ENCODE measurements at places on chromosomes 16 and 17.

- DNase-seq, result no peak
Measured at GRCh38 chr16:28288114-28288513, 4.2 kb upstream of the SBK1 start.

- DNase-seq, result no peak
Measured at GRCh38 chr16:27317320-27317719, 3.5 kb downstream of the IL4R start.

GRCh38 chr16:86524029-86524428 lies 13.7 kb downstream of the FOXF1 start:
- no peak for DNase-seq

DNA sequence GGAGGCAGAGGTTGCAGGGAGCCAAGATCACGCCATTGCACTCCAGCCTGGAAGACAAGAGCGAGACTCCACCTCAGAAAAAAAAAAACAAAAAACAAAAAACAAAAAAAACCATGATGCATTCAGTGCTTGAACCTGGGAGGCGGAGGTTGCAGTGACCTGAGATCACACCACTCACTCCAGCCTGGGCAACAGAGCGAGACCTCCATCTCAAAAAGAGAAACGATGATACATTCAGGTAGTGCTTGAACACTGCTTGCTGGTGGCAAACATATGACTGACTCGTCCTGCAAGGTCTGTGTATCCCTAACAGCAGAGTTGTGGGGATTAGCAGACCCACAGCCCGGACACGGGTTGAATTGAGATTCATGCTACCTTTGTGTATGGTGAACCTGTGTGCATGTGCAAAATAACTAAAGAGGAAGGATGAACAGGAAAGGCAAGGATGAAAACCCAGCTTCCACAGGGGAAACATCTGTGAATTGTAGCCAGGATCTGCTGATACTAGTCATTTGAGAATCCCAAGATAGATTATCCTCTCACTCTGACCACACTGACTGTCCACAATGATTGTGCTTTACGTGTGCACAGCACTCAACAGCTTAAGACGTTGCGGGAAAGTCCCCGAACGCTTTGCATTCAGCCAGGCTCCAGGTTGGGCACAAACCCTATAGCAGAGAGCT lies 52.4 kb upstream of the MRPS23 start:
- no peak for DNase-seq

- DNase-seq, result no peak
Measured at GRCh38 chr16:2954656-2955381, 9.3 kb upstream of the KREMEN2 start.

GRCh38 chr17:57313097-57313835 lies 56.9 kb downstream of the MSI2 start:
- no peak for DNase-seq

GRCh38 chr17:82320140-82320840 lies 2.9 kb upstream of the CD7 start:
- DNase-seq, result no peak

DNA sequence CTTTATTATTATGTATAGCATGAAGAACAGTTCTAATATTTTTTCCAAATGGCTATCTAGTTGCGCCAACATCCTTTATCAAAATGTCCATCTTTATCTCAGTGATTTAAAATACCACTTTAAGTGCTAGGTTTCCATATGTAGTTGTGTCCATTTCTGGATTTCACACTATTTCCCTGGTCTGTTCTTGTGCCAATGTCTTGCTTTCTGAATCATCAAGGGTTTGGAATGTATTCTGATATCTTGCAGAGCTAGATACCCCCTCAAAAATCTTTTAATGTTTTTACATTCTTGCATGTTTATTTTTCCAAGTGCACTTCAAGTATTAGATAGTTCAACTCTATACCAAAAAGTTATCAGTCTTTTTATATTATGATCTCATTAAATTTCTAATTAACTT lies 14.3 kb downstream of the MBTD1 start:
- DNase-seq, result no peak

DNA sequence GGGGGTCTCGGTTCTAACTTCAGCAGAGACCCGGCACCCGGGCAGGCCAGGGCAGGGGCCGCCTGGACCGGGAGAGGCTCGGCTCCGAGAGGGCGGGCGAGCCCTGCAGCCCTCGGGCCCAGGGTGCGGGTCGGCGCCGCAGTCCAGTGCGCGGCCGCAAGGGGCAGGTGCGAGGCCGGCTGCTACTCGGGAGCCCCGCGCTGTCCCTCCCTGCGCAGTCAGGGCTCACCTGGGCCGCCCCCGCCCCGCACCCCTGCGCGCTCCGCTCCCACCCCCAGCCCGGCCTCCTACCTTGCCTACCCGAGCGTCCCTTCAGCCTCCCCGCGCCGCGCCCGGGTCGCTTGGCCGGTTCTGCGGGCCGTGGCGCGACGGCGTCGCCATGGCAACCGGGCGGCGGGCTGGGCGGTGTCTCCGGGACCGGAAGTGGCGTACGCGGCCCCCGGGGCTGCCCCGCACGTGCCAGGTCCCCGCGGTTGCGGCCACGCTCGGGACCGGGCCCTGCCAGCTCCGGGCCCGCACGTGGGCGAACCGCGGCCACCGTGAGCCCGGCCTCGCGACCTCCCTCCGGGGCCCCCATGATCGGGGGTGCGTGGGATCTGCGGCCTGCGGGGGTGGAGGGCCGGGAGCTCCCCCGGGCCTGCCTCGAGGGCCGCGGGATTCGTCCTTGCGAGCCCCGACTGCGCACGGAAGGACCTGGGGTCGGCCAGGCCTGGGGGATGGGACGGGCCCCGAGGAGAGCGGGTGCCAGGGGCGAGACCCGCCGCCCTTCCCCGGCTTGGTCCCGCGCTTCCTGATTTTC lies at the start of gene CYB561:
CYB561 (minus strand) TSS at position 353 of the 799 bp plus-strand sequence. CDS start 8,759 bp downstream, outside the sequence.
- DNase-seq, result peak; percentile 82

- no peak for DNase-seq
Measured at GRCh38 chr16:49462362-49462988, 88.9 kb downstream of the C16orf78 start.

GRCh38 chr17:51718983-51719382 lies 439.5 kb downstream of the CA10 start:
- DNase-seq, result no peak

DNA sequence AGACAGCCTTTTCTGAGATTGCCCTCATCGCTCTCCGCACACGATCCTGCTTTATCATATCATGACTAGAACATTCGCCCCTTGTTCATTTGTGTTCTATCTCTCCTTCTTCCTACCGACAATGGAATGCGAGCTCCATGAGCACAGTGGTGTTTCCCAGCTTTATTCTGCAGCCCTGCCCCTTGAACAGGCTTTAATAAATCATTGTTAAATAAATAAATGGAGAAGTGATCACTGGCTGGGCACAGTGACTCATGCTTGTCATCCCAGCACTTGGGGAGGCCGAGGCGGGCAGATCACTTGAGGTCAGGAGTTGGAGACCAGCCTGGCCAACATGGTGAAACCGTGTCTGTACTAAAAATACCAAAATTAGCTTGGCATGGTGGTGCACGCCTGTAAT lies 1063.3 kb upstream of the EEF2KMT start:
- DNase-seq, result no peak

DNA sequence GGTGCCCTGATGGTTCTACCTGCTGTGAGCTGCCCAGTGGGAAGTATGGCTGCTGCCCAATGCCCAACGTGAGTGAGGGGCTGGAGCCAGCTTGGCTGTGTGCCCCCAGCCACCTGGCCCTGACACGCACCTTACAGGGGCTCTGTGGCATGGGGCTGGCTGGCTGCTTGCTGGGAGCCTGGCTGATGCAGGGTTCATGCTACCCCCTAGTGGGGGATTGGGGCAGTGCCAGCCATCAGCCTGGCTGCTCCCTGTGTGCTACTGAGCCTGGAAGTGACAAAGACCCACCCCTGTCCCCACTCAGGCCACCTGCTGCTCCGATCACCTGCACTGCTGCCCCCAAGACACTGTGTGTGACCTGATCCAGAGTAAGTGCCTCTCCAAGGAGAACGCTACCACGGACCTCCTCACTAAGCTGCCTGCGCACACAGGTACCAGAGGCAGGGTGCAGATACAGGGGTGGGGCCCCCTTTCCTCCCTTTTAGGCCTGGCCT lies 5.7 kb downstream of the GRN start:
- DNase-seq, result peak; percentile 89

DNA sequence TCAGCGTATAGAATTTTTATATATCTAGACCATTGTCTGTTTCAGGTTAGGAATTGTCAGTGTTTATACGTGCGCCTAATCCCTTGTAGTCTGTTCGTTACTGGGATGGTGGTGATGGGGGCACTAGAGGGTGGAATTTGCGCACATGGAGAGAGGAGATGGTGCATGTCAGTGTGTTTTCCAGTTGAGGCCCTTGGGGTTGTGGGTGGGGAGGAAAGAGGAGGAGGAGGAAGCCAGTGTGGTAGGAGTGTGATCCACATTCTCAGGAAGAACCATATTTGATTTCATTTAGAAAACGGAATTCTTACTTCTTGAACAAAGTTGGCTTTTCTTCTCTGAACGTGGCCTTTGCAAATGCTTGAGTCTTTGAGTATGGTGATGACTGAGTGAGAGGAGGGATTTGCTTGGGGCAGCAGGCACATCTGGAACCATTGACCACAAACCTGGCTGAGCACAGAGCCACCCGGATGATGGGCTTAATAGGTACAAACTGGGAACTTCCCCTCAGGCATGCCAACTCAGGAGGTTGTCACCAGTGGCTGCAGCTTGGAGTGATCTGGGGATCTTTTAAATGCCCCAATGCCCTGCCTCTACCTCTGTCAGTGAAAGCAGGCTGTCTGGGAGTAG lies 98.9 kb downstream of the PRKCB start:
- DNase-seq, result no peak

- DNase-seq, result no peak
Measured at GRCh38 chr16:1099189-1100083, 3.4 kb upstream of the C1QTNF8 start.

- DNase-seq, result peak; percentile 94
Measured at GRCh38 chr17:67528751-67529436, 151.8 kb downstream of the PITPNC1 start.

DNA sequence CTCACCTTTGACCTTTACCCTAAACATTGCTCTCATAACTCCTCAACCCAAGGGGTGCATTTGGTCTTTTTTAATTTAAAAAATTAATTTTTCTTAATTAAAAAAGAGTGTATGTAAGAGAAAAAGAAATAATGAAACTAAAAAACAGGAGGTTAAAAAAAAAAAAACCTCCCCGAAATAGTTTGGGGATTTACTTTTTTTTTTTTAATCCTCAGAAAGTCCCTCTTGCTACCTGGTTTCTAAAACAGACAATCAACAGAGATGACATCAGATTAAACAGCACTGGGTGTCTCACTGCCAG lies 301.3 kb downstream of the SOX9 start:
- DNase-seq, result no peak

- DNase-seq, result no peak
Measured at GRCh38 chr17:67421869-67422273, 44.8 kb downstream of the PITPNC1 start.

Measured in eye (tissue), 1 donor.